ENCODE measurements at places on chromosomes 7 and 10. TPM values are rescaled to one million over a fixed set of nuclear protein-coding genes. Genes with fewer than 3 reads are reported as not detected.

GRCh38 chr7:29156907-29157452 is 10.6 kb upstream of the CPVL start:
- DNase-seq, result no peak

- no peak for DNase-seq
Measured at GRCh38 chr7:131194070-131194865, 133.4 kb upstream of the MKLN1 start.

The SPDYE17 gene
- not detected for total RNA-seq

- DNase-seq, result no peak
Measured at GRCh38 chr7:25926891-25927625, 224.9 kb upstream of the NFE2L3 start.

GRCh38 chr10:34666008-34666704 is 148.9 kb downstream of the PARD3 start:
- peak; percentile 96 for DNase-seq

The NXPH1 gene
- not detected for total RNA-seq

DNA sequence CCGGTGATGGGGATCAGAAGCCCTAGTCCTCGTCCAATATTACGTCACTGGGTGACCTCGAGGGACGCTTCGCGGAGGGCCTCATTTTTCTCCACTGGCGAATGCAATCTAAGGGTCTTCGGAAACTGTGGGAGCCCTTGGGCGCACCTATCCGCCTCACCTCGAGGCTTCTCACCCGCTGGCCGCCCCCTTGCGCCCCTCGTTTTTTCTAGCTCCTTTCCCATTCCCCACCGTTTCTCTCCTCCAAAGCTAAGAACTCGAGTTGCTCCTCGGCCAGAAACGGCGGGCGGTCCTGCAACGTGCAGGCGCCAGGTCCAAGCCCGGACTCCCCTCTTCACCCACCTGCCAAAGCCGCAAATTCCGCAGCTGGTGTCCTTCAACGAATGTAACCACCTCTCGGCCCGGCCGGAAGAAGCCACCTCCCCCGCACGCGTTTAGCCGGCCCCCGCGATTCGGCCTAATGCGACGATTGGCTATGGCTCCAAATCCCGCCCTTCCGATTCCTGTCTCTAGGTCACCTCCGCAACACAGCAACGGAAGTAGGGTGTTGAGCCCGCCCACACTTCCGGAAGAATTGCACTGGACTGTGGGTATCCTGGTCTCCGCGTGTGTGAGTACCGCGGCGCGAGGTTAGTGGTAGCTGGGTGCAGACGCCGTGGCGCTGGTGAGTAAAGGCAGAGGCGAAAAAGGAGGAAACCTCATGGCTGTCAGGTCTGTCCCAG is at the start of the genes ATP5MK and PDCD11:
Gene ATP5MK (minus strand): TSS at position 409 of the 722 bp plus-strand sequence. CDS start 4,018 bp downstream, outside the sequence.
Gene PDCD11 (plus strand): TSS at position 560 of the 722 bp plus-strand sequence. CDS start 1,801 bp downstream, outside the sequence.
- peak; percentile 100 for DNase-seq

Data from GM23248 (cell line).